Activated CD8-positive, alpha-beta memory T cell treated with anti-CD3 and anti-CD28 coated beads for 24 hours (primary cell): ENCODE measurements at places on chromosomes 11 and 22.

DNA sequence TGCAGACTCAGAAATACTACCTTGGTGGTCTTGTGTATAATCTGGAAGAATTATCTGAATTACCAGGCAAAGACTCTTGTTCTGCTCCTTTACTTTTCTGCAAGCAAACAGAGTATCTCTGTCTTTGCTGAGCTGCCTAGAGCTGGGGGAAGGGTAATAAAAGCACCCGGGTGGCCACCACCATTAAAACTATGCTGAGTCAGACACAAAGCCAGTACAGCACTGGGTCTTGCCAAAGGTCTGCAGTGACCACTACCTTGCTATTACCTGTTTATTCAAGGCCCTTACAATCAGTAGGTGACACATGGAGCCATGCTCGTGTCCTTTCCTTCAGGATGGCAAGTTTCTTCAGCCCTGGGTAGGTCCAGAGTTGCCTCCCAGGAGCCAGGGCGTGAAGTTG is 420.6 kb upstream of the CNTN5 start:
- no peak for DNase-seq

GRCh38 chr11:122984186-122985011 is 2.8 kb upstream of the BSX start:
- DNase-seq, result peak; percentile 68

DNA sequence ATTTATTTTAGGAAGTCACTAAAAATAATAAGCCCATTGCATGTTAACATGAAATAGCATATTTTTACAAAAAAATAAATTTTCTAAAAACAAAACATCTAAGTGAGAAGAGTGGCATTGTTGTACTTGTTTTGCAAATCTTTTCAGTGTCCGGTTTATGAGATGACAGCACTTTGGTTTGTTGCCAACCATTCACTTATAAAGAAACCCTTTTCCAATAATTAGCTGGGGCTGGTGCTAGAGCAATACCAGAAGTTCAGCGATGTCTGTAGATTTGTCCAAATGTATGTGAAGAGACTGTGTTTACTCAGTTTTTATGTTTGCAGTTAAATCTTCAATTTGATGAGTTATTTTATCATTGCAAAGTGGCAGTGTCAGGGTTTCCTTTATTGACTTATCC is 22.1 kb upstream of the KRTAP5-7 start:
- no peak for DNase-seq

- no peak for DNase-seq
Observed at GRCh38 chr22:32920734-32921133, 119.2 kb downstream of the TIMP3 start.

- no peak for DNase-seq
Observed at GRCh38 chr11:76162336-76163288, 43.7 kb downstream of the WNT11 start.

GRCh38 chr11:128465531-128465930 is 121.8 kb downstream of the ETS1 start:
- peak; percentile 68 for DNase-seq

- no peak for DNase-seq
Observed at GRCh38 chr11:106208760-106209159, 131.3 kb downstream of the AASDHPPT start.

DNA sequence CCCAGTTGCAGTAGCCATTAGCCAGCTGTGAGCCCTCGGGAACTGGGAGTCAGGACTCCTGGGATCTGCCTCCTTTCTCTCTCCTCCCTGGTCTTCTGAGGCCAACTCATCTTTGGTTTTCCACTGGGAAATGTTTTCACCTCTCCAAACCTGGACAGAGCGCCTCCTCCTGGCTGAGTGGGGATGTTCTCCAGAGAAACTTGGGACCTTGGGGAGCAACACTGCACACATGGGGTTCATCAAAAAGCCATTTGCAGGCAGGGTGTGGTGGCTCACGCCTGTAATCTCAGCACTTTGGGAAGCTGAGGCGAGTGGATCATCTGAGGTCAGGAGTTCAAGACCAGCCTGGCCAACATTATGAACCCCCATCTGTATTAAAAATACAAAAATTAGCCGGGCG is 145.4 kb downstream of the NECTIN1 start:
- no peak for DNase-seq

DNA sequence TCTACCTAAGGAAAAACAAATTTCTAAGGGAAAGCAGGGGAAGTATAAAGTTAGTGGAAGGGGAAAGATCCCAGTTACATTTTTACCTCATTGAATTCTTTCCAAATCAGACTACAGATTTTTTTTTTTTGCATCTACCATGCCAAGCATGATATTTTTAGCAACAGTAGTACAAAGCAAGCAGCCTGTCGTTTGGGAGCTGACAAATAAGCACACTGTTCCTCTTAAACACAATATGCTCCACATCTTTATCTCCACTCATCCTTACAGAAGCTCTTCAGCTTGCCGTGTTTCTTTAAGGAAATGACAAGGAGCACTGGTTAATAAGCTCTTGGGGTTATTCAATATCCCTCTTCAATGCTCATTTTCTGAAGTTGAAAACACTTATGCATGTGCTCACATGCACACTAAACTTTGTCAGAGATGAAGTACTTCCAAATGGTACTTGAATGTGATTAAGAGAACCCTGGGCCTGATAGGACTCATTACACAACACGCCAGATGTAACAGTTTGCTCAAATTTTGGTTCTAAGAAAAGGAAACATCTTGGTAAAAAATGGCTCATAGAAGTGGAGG is 53.8 kb downstream of the PAX6 start:
- DNase-seq, result no peak

- no peak for DNase-seq
Observed at GRCh38 chr11:35688023-35688422, 25.4 kb downstream of the TRIM44 start.

GRCh38 chr11:6746086-6746618 is 25.6 kb downstream of the OR2AG2 start:
- DNase-seq, result peak; percentile 71

DNA sequence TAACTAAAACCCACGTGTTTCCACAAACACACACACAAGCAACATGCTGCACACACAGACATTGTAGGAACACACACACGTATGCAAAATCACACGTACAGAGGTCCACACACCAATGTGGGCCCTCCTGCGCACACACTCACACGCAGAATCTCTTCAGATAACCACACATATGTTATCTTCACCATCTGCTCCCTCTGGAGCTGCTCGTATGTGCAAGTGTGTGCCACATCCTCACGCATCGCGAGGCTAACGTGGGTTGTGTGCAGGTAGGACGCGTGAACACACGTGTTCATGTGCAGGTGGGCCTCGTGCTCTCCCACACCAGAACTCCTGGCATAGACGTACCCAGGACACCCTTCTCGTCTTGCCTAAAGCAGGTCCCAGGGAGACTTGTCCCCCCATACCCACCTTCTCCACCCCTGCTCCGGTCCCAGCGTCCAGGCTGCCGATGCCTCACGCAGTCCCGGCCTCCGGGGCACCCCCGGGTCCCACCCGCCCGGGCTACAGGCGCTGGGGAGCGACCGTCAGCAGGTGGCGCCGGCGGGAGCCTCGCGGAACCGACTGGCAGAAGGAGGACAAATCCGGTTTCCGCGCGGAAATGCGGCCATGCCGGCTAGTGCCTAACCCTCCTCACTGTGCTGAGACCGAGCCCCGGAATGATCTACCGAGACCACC is 10.3 kb upstream of the IGSF9B start:
- peak; percentile 91 for DNase-seq

DNA sequence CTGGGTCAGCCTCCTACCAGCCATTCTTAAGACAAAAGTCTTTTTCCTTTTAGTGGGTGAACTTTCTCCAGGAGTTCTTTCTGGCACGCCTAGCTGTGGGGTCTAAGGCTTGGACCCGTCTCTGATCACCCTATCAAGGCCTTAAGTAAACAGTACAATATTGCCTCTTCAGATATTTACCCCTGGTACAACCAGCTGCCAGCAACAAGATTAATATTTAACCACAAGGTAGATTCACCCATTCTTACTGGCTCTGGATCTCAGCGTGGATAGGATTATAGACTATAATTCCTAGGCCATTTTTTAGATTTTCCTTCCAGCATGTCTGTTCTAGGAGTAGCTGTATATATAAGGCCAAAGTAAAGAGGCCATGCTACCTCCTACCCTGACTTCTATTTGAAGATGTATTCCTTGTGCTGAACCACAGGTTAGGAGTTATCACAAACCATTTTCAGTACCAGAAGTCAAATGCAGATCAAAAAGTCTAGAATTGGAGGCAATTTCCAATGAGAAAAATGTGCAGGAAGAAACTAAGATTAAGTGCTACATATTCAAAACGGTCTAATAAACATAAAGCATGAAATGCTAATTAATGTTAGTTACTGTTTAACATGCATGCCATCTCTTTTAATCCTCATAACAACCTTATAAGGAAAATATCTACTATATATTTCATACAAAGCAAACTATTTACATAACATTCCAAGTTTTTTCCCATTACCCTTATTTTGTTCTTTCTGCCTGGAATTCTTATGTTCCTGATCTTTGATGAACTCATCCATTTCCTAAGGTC is 110.0 kb upstream of the SYN3 start:
- DNase-seq, result no peak
